ENCODE measurements at places on chromosomes 11 and 22. TPM values are rescaled to one million over a fixed set of nuclear protein-coding genes. Genes with fewer than 3 reads are reported as not detected.

The IFITM10 gene
- polyA plus RNA-seq: 0.36 TPM

The OR52E5 gene
- polyA plus RNA-seq: not detected

DNA sequence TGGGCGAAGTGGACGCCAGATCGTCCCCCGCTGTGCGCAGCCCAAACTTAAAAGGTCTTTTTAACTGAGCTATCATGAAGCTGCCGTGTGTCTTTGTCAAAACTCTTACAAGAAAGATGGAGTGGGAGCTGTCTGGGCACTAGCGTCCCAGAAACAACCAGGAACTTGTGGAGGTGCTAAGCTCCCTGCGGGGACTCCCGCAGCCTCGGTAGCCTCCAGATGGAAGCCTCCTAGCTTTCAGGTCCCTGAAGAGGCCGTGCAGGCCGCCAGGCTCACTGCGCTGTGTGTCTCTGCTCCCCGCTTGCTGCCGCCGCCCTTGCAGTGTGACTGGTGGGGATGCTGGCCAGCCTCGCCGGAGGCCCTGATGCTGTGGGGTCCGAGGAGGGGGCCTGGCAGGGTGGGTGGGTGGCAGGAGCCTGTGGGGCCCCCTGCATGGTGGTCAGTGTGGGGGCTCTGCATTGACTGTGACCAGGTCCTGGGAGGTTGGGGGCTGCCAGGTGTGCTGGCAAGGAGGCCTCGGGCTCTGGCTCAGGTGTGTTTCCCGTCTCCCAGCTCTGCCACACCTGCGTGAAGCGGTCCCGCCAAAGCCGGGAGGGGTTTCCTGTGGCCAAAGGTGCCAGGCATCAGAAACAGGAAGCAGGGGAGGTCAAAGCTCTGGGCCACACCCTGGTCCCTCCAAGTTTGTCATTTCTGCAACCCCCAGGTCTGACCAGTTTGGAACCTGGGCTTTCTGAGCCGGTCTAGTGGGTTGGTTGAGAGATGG lies 1.2 kb downstream of the TRABD start:
- DNase-seq: no peak

DNA sequence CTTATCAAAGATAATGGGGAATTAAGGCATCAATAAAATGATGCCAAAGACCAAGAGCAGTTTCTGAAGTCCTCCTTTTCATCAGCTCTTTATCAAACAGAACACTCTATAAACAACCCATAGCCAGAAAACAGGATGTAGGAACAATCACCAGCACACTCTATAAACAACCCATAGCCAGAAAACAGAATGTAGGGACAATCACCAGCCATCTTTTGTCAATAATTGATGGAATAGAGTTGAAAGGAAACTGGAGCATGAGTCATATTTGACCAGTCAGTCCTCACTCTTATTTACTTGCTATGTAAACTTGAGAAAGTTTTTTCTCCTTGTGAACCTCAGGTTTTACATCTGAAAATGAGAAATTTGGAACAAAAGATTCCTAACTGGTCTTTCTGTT lies 10.0 kb downstream of the MS4A2 start:
- DNase-seq: no peak

DNA sequence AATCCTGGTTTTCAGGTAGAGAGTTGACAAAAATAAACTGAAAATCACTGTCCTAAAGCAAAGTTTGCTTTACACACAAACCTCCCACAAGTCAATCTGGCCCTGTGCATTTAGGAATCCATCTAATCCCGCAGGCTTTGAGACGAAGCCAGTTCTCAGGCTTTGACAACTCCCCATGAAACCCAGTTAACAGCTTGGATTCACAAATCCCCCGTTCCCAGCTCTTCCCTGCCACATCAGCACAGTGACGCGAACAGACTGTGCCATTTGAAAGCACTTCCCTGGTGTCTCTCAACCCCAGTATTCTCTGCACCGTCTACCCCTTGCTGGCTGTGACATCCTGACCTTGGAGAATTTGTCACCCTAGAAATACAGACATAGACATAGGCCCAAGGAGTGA lies 117.8 kb downstream of the OPCML start:
- DNase-seq: no peak

- DNase-seq: no peak
Measured at GRCh38 chr22:43886231-43886630, 5.6 kb downstream of the PNPLA5 start.

DNA sequence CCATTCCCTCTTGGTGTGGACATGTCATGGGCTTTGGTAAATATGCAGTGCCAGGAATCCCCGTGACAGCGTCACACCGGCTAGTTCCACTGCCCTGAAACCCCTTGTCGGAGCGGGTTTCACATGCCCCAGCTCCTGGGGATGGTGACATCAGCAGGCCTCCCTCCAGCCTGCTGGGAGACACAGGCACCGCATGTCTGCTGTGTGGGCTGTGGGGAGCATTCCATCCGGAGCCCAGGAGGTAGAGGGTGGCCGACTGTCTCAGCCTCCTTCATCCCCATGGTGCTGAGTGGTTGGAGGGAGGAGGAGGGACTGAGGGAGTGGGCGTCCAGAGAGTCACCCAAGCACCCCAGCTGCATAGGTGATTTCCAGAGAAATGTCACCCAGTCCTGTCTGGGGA lies 1161.1 kb downstream of the BRD1 start:
- no peak for DNase-seq

- DNase-seq: no peak
Measured at GRCh38 chr22:43110927-43111623, 525 bp downstream of the BIK start.

GRCh38 chr11:44559207-44559939 lies 6.1 kb upstream of the CD82 start:
- DNase-seq: no peak

DNA sequence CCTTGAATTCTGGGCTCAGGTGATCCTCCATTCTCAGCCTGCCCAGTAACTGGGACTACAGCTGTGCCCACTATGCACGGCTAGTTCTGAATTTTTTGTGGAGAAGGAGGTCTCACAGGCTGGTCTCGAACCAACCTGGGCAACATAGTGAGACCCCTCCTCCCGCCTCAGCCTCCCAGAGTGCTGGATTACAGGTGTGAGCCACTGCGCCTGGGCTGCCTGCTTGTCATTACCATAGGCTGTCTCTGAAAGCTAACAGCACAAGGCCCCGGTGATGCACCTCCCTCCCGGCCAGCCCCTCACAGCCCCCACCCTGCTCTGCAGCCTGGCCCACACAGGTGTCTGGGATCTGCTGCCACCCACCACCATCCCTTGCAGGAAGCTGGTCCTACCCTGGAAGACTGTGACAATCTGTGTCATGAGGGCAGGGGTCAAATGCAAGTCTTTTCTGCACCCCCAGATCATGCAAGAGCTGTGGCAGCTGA lies 82.4 kb downstream of the DGCR2 start:
- no peak for DNase-seq

DNA sequence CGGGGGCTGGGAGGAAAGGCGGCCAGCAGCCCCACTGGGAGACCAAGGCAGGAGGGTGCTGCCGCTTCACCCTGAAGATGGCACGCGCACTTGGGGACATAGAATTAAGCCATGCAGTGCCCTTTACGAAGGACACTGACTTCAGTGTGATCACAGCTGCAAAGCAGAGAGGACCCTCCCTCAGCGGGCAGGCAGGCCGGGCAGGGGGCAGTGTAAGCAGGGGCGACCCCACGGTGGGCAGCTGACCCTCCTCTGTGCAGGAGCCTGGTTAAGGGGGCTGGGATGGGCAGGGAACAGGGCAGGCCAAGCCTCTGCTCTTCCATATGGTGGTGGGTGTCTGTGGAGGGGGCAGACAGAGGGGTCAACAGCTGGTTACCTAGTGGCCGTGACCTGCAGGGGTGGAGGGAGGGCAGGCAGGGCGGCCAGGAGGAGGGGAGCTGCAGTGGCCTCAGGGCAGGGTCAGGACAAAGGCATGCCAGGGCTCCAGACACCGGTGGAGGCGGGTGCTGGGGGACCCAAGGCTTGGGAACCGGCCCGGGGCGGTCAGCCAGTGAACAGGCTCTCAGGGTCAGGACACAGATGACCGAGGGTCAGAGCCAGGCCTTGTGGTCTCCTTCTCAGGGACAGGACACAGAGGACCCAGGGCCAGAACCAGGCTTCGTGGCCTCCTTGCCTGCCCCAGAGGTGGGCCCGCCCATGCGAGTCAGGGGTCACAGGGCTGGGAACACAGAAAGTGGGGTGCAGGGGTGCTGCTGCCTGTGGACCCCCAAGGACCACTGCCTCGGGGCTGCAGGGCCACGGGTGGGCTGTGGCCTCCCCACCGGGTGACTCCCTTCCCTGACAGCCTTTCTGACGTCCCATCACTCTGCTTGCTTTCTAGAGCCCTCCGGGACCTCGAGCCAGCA lies 7.2 kb downstream of the LMNTD2 start:
- DNase-seq: no peak

DNA sequence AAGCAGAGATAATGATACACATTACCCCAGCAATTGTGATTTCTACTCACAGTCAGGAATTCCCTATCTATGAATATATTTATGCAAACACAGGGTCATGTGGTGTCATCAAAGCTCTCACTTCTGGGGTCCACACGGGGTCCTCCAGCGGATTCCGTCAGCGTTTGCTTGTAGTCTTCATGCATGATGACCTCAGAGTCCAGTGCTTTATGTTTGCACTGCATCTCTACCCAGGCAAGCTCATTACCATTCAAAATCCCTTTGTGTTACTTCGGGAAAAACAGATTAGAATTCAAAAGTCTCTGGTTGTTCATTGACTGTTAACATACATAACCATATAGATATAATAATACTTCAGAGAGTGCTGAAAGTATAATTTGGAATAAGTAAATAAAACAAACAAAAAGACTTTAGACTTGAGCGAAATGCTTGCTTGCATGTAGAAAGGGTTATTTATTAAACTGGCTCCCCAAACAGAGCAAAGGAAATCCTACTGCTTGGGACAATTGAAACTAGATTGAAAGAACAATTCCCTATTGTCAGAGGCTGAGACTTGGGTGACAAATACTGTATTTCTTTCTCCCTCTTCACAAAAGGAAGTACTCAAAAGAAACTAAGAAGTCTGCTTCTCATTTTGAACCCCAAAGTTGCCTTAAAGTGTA lies 423.1 kb downstream of the ETS1 start:
- DNase-seq: no peak
